ENCODE measurements at places on chromosomes 6 and 20.
A peak's percentile ranks its signal among the peaks of the same experiment; 100 is the strongest.

DNA sequence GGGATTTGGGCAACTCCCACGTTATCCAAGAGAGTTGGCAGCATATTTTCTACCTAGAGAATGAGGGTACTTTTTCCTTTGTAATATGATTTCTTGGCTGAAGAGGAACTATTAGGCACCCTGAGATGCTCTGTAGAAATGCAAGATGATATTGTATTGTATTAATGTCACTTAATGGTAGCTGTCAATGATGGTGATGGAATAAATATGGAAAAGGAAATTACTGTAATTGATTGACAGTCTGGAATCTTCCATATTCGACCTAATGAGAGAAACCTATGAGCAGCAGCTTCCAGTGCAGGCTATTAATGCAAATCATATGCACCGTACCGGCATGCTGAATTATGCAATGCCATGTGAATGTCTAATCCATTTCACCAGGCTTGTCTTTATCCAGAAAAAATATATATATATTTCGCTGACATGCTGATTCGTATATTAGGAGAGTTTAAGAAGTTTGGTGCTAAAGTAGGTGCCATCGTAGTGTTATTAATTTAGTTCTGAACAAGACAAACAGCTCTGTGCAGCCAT lies 494.2 kb upstream of the JARID2 start:
- DNase-seq = no peak

GRCh38 chr20:11483697-11484096 lies 434.0 kb upstream of the BTBD3 start:
- DNase-seq = no peak

- DNase-seq = no peak
These were observed 36.1 kb downstream of the DSE start for GRCh38 chr6:116406678-116407345.

- DNase-seq = no peak
These were observed 8.4 kb downstream of the RBBP8NL start for GRCh38 chr20:62418709-62419487.

GRCh38 chr6:4803343-4803744 lies 27.1 kb downstream of the CDYL start:
- no peak for DNase-seq

GRCh38 chr6:125746731-125747588 lies 2.5 kb upstream of the HEY2 start:
- DNase-seq = peak; percentile 52

DNA sequence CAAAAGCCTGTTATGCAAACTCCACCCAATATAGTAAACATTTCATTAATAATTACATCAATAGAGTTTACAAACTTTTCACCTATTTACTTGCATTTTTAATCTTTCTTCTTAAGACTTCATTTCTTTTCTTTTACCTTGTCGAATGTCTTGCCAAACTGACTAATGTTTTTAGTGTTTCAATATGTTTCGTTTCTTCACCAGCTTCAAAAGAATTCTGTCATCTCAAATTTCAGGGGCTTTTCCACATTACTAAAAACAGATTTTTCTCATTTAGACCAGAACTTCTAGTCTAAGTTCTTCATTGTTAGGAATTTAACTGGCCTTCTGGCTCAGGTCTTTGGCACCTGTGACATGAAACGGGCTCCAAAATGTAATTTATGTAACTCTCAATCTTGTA lies 196.5 kb downstream of the ARHGAP18 start:
- DNase-seq = no peak

GRCh38 chr20:2713285-2713684 lies 20.7 kb downstream of the EBF4 start:
- no peak for DNase-seq

DNA sequence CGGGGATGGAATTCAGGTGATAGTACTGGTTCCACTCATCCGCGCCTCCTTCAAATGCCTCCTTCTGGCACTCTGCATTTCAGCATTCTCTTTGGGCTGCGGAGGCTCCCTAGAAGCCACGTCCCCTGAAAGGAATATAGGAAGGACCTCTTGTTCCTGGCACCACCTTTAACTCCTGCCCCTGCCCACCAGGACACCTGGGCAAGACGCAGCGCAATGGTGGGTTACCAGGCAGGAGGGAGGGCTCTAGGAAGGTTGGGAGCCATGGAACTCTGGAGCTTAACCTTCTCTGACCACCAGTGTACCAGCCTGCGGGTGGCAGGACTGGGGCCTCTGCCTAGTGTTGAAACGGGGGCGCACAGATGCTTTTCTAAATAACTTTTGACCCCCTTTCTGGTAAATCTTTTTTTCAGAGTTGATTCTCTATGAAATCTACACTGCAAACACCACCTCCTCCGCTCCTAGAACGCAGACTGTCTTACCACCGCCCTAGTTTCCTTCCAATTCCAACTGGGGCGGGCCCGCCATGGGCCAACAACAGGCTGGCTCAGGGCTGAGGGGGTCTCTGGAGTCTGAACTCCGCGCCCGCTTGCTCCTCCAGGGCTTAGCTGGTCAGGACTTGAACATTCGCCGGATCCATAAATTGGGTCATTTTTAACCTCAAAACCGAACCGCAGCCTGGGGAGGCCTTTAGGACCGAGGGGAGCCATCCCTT lies 871 bp upstream of the SYNDIG1 start:
- no peak for DNase-seq

- no peak for DNase-seq
These were observed 13.4 kb downstream of the PLCB1 start for GRCh38 chr20:8145246-8146168.

GRCh38 chr20:34797012-34797995 lies 28.1 kb downstream of the NCOA6 start:
- DNase-seq = no peak

GRCh38 chr20:25479638-25480037 lies 72.2 kb downstream of the GINS1 start:
- DNase-seq = no peak

DNA sequence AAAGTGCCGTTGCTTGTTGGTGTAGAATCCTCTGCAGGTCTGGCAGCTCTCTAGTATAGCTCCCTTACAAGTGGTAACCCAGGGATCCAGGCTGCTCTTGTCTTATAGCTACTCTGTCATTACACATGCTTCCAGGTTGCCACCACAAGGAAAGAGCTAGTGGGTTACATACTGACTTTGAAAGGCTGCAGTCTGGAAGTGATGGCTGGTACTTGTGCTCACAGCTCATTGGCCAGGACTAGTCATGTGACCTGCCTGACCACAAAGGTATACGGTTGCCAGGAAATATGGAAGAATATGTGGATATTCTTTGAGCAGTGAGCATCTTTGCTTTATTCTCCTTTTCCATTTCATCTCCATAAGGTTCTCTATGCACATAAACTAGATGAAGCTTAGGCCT lies 46.0 kb downstream of the RREB1 start:
- no peak for DNase-seq

- no peak for DNase-seq
These were observed 43.9 kb upstream of the FABP7 start for GRCh38 chr6:122735582-122735981.

GRCh38 chr6:29016559-29017427 lies 11.7 kb upstream of the ZNF311 start:
- DNase-seq = peak; percentile 53

- DNase-seq = no peak
These were observed 782 bp upstream of the PCMTD2 start for GRCh38 chr20:64254571-64255360.
